Effector memory CD8-positive, alpha-beta T cell (primary cell): ENCODE measurements at places on chromosomes 16 and 17.

DNA sequence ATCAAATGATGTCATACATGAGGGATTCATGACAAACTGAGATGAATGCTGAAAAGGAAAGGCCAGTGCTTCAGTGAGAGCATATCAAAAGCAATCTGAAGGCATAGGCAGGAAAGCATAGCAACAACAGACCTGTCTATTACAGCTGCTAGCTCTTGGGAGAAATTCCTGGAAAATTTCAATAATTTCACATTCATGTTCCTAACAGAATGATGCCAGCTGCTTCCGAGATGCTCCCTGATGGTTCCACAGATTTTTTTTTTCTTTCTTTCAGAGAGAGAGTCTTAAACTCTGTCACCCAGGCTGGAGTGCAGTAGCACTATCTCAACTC lies 50.3 kb upstream of the CLEC3A start:
- no peak for DNase-seq

- no peak for DNase-seq
Measured at GRCh38 chr16:11240636-11241473, 15.1 kb downstream of the SOCS1 start.

GRCh38 chr16:9308850-9309249 lies 217.4 kb downstream of the HAPSTR1 start:
- no peak for DNase-seq

- DNase-seq = no peak
Measured at GRCh38 chr17:56595831-56596690, 2.6 kb downstream of the NOG start.

DNA sequence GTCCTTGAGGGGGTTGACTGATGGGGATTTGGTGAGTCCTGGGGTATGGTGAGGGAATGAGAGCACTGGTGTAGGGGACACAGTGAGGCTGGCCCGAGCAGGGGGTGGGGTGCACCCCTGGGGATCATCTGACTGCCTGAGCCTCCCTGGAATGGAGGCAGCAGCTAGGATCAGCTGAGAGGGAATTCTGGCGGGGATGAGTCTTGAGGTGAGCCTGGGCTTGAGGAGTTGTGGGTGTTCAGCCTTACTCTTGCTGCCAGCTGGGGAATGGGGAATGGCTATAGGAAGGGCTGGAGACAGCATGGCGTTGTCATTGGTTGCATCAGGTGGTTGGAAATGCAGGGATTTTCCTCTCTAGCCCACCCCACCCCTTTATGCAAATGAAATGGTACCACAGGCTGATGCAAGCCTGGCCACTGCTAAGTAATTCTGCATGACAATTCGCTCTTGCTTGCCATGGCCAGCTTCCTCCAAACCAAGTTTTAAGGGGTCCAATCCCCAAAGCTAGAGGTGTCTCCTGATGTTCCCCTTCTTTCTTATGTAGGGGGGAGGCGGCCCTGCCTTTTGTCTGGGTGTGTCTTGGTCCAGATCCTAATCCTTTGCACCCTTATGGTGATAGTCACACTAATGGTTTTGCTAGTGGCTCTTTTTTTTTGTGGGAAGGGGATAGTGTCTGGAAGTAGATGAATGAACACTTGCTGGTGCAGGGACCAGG lies 7.5 kb downstream of the NFE2L1 start:
- DNase-seq = no peak

DNA sequence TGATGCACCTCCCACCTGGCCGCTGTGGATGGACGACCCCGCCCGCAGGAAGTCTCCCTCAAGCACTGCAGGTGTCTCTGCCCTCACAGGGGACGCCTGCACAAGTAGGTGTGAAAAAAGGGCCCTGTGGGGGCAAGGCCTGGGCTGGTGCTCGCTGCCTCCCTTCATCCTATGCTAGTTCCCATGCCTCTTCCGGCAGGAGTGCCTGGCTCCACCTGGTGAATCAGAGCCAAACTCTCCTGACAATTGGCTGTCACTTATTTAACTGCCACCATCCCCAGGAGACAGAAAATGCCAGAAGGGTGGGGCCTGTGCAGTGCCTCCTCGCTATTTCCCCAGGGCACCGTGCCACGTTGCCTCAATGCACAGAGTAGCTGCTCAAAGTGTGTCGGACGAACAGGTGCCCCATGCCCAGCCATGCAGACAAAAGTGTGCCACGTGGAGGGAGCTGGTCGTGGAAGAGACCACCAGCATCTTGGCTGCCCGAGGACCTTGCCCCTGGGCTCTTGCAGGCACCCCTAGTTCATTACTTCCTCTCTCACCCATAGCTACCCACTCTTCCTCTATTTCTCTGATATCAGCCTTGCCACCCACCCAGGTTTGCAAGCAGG lies 170.7 kb downstream of the SEC14L1 start:
- DNase-seq = no peak

GRCh38 chr16:74623214-74623838 lies 16.4 kb upstream of the GLG1 start:
- DNase-seq = no peak

DNA sequence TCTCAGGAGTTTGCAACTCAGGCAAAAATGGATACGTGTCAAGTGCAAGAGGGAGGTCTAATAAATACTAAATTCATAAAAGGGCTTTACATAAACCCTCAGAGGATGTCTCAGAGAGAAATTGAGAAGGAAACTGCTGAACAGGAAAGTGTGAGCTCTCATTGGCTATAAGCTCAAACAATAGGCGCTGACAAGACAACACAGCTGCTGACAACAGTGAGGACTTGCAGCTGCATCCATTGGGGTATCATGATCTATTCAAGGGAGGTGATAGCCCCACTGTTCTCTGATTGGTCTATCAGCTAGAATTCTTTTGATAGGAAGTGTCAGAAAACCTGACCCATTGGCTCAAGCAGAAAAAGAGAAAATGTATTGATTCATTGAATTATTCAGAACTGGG lies 187.2 kb downstream of the CBLN1 start:
- no peak for DNase-seq

DNA sequence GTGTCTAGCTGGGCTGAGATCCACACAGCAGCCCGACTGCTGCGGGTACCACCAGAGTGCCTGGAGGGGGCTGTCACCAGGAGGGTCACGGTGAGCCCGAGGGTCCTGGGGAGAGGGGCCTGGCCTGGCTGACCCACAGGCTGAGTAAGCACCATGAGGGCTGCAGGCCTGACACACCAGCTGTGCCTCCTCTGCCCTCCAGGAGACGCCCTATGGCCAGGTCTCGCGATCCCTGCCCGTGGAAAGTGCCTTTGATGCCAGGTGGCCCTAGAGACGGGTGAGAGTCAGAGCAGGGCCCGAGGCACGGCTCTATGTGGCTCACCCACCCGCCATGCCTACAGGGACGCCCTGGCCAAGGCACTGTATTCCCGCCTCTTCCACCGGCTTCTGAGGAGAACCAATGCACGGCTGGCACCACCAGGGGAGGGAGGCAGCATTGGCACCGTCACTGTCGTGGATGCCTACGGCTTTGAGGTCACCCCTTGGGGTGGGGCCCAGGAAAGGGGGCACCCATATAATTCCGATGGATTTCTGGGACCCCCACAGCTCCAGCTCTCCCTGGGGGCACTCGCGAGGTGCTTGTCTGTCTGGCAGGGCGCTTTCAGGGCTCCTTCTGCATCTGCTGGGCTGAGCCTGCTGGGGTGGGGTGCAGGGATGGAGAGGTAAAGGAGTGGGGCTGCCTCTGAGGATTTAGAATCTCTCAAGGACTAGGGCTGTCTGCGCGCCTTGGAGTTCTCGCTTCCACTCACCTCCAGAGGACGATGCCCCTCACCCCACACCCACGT lies 7.1 kb downstream of the MYO15B start:
- DNase-seq = no peak

DNA sequence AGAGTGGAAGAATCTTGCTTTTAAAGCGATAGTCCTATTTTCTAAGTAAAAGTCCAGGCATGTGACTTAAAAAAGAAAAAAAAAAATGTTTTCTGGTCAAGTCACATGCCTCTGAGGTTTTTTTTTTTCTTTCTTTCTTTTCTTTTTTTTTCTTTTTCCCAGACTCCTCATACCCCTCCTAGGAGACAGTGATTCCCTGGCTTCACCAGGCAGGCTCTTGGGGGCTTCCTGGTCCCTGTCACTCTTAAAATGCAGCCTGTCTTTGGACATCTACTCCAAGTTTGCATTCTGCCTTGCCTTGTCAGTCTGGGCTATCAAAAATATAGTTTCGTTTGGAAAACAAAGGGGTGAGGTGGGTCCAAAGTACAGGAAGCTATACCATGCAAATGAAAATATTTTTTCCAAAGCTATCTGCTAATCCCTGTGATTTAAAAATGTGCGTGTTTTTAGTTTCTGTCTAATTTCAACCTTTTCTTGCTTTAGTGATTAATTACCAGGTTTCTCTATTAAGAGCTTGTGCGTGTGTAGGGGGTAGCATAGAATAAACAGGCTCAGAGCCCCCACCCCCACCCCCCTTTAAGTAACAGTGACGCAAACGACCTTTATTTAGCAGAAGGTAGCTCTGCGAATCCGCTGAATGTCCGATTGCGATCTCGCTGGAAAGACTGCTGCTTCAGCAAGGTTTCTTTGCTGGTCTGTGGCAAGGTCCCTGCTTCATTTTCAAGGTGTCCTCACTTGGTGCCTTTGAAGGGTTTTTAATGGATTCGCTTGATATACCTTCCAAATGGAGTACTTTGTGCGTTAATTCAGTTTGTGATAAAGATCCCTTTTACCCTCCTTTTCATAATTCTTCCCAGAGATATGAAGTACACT lies 510.2 kb downstream of the WWOX start:
- no peak for DNase-seq

- no peak for DNase-seq
Measured at GRCh38 chr16:29674188-29674587, 4.8 kb upstream of the QPRT start.

GRCh38 chr17:80389011-80389995 lies 25.7 kb upstream of the ENDOV start:
- DNase-seq = no peak

GRCh38 chr17:63382826-63383225 lies 63.3 kb downstream of the CYB561 start:
- no peak for DNase-seq

DNA sequence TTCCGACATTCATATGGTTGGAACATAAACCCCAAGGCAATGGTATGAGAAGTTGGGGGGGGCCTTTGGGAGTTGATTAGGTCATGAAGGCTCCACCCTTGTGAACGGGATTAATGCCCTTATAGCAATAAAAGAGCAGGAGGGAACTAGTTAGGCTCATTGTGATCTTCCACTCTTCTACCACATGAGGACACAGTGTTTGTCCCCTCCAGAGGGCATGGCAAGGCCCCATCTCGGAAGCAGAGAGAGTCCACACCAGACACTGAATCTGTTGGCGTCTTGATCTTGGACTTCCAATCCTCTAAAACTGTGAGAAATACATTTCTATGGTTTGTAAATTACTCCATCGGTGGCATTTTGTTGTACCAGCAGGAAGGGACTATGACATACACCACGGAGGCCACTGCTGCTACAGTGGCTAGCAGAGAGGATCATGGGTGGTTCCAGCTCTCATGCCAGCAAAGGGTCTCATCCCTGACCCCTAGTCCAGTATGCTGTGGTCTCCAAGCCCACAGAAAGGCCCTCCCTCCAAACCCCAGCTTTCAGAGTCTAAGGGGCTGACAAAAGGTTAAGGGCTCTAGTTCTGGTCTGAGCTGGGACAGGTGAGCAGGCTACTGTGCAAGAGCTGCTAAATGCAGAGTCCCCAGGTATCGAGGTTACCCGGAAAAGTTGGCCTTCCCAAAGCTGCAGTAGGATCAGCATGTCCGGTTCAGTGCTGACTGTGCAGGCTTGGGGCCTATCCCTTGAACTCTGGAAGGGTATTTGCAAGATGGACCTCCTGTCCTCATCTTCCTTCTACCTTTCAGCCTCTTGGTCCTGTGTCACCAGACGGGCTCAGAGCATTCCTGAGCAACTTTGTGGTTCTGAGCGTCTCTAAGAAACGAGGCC lies 12.2 kb downstream of the CCR7 start:
- no peak for DNase-seq
